ENCODE measurements at places on chromosomes 1 and 21.

DNA sequence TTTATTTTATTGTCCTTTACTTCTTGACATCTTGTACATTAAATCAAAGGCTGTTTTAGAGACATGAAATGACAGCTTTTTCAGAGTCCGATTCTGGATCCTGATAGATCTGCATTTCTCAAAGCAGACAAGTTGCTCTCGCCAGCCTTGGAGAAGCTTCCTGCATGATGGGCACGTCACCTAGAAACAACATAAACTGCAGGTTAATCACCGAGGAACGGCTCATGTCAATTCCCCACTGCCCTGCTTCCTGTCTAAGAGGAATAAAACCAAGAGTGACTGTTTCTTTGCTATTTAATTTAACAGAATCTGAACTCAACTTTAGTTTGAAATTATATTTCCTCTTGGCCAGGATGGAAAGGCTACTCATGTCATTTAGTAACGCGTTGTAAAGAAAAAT lies 77.0 kb downstream of the RWDD3 start:
- no peak for DNase-seq

DNA sequence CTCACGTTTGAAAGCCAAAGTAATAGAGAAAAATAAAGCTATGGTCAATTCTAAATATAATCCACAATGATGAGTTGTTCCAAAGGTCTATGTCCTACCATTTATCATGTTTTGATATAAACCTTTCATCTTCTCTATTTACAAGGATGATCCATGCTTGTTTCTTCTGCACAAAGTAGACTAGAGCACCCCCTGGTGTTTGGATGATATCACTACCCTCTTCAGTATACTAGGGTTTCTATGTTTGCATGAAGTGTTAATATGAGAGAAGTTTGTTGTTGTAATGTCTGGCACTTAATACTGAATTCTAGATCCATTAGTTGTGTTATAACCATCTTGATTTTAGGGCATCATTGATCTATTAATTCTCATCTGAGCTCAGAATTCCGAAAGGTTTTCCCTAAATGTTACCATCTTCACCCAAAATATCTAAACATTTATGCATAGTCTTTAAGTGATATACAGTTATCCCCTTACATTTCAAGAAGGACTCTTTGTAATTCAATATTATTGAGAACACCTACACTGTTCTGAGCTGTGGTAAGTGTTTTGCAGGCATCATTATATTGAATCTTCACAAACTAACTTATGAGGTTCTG lies 21.1 kb downstream of the CLDN8 start:
- DNase-seq: peak; percentile 28

GRCh38 chr1:215529111-215529510 lies 38.0 kb upstream of the KCTD3 start:
- DNase-seq: no peak

GRCh38 chr1:204042516-204042915 lies 30.4 kb upstream of the SOX13 start:
- DNase-seq: no peak

GRCh38 chr1:8161546-8162105 lies 135.5 kb upstream of the ERRFI1 start:
- DNase-seq: no peak

DNA sequence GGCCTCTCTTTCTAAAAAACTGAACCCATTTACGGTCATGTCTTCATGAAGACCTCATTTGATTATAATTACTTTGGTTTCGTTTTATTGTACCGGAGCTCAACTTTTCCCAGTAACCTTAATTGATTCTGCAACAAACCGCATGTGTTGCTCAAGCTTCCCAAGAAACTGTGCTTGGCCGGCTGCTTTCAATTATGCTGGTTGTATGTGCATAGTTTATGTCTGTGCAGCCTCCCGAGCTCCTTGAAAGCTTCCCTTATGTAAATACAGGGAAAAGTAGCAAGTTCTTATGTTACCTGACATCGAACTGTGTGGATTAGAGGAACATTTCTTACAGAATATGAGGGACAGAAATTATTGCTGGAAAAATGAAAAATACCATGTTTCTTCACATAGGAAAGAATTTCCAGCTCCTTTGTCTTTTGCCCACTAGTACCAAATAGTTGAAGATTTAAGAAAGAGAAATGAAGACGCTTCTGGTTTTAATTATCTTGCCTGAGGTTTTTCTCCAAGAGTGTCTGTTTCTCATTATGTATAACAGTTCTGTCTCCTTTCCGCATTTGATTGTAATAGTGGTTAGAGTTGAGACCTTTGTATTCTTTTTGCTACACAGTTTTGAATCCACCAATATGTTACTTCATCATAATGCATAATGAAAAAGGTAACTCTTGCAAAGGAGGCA lies 2.1 kb downstream of the VCAM1 start:
- peak; percentile 80 for DNase-seq

DNA sequence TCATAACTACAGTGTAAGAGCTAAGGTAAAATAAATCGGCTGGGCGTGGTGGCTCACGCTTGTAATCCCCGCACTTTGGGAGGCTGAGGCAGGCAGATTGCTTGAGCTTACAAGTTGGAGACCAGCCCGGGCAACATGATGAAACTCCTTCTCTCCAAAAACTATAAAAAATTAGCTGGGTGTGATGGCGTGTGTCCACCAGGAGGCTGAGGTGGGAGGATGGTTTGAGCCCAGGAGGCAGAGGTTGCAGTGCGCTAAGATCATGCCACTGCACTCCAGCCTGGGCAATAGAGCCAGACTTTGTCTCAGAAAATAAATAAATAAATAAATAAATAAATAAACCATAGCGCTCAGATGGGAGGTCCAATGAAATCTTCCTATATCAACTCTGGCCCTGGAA lies 16.7 kb upstream of the FAM110D start:
- no peak for DNase-seq

DNA sequence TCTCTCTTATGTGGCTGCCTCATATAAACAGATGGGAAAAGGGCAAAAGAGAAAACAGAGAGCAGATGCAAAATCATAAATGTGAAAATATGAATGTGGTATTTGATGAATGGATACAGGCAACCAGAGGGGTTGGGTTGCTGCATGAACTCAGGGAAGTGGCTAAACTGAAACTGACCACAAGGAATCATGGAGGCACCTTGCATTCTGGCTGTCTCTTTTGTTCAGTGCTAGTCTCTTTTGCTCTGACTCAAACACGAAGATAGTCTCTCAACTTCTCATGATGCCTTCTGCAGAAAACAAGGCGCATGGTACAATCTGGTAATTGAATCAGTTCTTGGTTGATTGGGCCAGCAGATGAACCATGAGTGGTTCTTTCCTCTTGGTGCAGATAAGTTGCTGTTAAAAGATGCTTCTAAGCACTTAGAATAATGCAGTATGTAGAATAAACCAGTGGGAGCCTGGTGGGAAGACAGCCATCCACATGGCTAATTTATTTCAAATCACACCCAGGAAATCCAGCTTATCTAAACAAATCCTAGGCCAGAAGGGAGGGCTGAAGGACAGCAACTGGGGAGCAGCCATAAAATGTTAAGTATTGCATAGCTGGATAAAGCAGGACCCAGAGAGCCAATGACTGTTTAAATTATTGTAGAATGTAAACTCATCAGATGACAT lies 64.2 kb downstream of the HLX start:
- peak; percentile 75 for DNase-seq

GRCh38 chr1:9473032-9473807 lies 66.0 kb upstream of the SLC25A33 start:
- peak; percentile 17 for DNase-seq

DNA sequence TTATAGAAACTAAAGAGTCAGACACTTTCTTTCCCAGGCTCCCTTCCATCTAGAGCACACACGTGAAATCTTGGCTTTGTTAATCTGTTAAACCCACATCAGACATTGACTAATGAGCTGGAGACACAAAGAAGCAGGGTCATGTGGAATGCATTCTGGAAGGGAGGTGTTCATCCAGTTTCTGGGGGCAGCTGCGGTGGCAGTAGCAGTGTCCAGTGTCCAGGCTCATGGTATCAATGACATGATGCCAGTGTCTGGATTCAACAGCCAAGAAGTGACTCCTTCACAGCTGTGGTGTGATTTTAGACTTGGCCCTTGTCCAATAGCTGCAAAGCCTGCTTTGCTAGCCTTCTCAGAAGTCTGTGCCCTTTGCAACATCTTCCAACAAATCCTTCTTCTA lies 95.2 kb downstream of the NTPCR start:
- DNase-seq: no peak

DNA sequence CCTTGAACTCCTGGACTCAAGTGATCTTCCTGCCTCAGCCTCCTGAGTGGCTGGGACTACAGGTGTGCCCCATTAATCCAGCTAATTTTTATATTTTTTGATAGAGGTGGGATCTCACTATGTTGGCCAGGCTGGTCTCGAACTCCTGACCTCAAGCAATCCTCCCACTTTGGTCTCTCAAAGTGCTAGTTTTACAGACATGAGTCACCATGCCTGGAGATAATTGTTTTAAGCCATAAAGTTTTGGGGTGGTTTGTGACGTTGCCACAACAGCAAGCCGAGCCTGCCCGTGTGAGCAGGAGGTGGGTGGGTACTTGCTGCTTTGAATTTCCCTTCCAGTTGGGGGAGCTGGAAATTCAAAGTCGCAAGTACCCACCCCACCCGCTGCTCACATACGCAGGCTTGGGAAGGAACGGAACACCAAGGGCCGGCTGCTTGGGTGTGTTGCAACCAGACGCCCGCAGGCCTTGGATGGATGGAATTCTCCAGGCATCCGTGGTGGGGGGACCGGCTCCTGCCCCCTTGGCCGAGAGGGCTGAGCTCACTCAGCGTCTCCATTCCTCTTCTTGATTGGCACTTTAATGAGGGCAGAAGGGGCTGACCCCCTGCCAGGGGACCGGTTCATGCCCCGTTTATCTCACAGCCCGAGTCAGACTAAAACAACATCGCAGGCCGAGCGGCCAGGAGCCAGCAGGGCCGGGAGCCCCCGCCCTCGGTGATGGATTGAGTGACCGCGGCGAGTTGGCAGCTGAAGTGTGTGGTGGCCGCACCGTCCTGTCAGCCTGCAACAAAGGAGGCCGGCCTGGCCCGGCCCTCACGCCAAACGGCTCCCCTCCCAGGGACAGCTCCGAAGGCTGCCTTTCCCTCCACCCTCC lies 78.1 kb downstream of the DHRS3 start:
- DNase-seq: peak; percentile 20

DNA sequence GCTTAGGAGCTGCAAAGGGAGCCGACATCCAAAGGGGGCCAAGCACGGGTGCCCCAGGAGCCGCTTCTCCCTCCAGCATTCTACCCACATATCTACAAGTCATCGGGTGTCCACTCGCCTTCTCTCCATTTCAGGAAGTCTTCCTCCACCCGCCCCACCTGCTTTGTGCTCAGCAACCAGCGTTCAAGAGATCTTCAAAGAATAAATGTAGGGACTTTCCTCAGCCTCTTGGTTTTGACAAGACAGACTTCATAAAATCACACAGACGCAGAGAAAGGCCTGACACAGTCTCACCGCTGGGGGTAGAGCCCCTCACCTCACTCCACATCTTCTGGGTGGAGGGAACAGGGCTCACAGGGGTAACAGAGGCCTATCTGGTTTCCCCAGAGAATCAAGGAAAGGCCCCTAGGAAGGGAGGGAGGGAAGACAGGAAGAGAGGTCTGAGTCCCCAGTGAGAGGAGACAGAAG lies 49.5 kb downstream of the SSBP3 start:
- no peak for DNase-seq

GRCh38 chr1:110460253-110461220 lies 9.6 kb downstream of the PROK1 start:
- DNase-seq: peak; percentile 58

DNA sequence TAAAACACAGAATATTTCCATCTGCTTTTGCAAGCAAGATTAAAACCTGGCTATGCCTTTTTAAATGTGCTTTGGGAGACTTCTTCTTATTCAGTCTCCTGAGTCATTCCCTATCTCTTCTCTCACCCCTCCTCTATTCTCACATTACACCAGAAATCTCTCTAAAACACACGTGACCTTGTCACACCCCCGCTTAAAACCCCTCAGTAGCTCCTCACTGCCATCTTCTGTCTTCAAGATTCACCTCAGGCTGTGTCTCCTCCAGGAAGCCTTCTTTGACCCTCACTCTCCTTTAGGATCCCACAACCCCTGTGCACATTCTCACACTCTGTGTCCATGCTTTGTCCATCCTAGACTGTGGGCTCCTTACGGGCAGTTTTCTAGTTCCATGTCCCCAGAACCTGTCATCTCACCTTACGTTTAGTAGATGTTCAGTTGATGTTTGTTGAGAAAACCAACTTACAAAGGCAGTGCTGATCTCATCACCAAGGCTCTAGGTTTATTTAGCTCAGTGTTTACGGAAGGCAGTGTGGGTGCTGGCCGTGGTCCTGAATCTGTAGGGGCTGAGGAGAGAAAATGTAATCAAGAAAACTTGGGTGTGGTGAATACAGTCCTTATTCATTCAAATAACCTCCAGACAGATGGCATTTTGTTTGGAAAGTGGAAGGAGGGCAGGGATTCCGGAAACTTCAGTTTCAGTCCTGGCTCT lies 143.5 kb downstream of the DMRTA2 start:
- no peak for DNase-seq

DNA sequence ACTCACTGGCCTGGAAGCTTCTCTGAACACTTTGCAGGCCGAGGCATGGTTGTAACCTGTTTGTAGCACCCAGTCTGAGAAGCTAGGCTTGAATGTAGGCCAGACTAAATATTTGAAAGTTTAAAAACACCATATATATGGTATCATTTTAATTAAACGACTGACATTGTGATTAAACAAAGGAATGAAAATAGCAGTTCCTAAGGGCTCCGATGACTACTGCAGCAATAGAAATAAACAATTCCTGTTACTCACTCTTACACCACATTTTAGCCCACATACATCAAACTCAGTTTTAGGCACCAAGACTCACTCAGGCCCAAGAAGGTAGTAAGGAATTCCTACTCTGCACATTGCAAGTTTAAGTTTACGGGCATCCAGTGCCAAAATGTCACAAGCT lies 281.2 kb downstream of the AKT3 start:
- no peak for DNase-seq

GRCh38 chr1:183033205-183033604 lies 10.0 kb downstream of the LAMC1 start:
- no peak for DNase-seq

- DNase-seq: peak; percentile 81
These were observed 77.6 kb downstream of the RPS6KA1 start for GRCh38 chr1:26607186-26607585.

DNA sequence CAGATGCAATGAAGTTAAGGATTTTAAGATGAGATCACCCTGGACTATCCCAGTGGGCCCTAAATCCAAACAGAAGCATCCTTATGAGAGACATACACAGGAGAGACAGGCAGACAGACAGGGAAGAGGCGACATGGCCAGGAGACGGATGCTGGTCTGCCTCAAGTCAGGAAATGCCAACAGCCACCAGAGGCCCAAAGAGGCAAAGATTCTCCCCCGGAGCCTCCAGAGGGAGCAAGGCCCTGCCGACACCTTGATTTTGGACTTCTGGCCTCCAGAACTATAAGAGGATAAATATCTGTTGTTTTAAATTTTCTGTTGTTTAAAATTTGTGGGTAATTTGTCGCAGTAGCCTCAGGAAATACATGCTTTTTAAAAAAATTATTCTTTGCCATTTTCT lies 116.4 kb downstream of the GLIS1 start:
- DNase-seq: no peak

GRCh38 chr1:88973520-88974137 lies 18.8 kb downstream of the KYAT3 start:
- peak; percentile 38 for DNase-seq

GRCh38 chr1:107833061-107833460 lies 131.9 kb downstream of the VAV3 start:
- no peak for DNase-seq

GRCh38 chr1:168687816-168688215 lies 41.2 kb downstream of the DPT start:
- DNase-seq: no peak

Measured in MV-4-11 (cell line).